ENCODE measurements at places on chromosomes 2 and 18.

DNA sequence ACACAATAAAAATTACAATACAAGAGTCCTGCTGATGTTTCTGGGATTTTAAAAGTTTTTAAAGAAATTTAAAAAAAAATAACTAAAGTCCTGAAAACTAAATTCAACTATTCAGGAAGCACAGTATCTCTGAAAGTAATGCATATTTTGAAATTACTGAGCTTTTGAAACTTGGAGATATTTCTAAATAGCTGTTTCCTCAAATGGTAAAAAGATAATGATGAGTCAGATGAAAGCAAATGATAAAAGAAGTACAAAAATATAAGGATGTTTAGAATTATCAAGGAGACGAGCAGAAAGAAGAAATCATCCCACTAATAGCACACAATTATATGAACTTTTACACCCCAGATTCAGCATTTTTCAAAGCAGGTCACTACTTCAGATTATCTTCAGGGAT, 90.2 kb upstream of the SLC25A52 start:
- no peak for DNase-seq

DNA sequence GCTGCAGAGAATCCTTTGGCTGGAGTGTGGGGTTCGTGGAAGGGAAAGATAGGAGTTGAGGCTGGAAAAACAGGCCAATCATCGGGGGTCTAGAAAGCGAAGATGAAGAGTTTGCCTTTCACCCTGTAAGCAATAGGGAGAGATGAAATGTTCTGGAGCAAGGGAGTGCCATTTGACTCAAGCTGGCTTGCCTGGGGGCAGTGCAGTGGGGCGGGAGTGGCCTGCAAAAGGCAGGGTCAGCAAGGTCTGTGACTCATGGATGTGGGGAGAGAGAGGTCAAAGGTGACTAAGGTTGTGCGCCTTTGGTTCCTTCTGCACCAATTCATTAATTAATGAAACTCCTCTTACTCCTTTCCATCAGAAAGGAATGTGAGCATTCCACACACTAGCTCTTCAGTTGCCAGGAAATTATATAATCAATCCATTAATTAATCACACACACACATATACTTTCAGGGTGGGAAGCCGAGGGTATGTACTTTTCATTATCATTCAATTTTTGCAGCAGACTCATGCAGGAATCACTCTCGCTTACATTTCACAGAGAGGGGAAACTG, 227.6 kb downstream of the MYCN start:
- DNase-seq = no peak

- DNase-seq = no peak
Measured at GRCh38 chr18:79690586-79691482, 11.2 kb downstream of the CTDP1 start.

DNA sequence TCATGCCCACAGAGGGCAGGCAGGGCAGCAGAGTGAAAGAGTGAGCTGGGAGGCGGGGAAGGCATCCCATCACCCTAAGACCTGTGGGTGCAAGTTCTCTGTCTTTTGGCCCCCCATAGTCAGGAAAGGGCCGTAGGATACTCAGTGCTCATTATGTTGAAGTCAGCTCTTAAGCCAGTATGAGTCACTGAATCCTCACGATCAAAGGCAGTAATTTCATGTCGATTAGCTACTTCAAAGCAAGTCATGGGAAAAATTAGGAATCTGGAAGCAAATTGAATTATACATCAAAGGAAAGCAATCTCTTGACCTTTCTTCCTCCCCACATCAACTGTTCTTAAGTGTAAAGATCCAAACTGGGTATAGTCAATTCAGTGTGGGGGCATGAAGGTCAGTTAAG, 178.9 kb downstream of the FHOD3 start:
- DNase-seq = no peak

DNA sequence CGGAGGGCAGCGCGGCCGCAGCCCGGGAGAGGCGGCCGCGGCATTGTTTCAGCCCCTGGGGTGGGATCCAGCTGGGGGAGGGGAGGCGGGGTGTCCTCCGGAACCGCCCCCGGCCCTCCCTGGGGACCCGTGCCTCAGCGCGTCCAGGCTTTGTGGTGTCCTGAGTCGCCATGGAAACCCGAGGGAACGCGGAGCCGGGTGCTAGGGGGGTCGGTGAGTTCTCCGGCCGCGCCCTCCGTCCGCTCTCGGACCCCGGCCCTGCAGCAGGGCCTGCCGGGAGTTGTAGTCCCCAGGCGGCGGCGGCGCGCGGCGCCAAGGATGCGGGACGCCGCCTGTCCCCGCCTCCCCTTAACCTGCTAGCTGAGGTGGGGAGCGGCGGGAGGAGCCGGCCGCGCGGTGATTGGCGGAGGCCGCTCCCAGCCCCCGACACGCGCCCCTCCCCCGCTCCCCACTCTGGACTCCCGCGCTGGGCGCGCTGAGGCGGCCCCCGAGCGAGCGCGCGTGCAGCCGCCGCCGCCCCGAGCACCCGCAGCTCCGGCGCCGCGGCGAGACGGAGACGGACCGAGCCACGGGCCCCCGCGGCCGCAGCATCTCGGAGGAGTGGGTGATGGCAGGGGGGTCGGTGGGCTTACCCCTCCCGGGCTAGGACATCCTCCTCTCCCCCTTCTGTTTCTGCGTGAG, at the start of gene DPYSL5:
TSS of gene DPYSL5 (plus strand) at position 478 of the 681 bp plus-strand sequence. CDS start 50,368 bp downstream, outside the sequence.
- no peak for DNase-seq

DNA sequence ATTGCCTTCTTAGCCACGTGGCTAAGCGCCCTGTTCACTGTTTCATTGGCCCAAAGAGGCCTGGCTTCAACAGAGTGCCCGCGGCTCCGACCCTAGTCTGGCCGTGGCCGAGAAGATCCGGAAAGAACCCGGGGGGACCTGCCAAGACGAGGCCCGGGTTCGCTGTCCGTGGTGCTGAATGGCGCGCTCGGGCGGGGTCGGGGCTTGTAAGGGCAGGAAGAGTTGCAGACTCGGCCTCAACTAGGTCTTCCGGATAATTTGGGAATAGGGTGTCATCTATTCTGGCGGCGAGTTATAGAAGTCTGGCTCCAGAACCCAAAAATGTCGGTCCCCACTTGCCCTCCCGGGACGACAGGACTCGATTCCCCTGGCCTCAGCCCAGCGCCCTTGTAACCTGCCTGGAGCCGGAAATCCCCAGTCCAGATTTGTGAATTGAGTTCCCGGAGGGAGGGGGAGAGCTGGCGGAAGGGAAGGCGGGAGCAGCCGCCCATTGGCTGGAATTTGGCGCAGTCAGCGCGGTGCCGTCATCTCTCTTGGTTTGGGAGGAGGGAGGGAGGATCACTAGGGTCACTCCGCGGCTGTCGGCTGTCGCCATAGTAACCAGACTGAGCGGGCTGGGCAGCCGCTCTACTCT, 3.5 kb downstream of the CDK5R2 start:
- peak; percentile 57 for DNase-seq

GRCh38 chr2:80489717-80490116, 185.2 kb upstream of the LRRTM1 start:
- no peak for DNase-seq

DNA sequence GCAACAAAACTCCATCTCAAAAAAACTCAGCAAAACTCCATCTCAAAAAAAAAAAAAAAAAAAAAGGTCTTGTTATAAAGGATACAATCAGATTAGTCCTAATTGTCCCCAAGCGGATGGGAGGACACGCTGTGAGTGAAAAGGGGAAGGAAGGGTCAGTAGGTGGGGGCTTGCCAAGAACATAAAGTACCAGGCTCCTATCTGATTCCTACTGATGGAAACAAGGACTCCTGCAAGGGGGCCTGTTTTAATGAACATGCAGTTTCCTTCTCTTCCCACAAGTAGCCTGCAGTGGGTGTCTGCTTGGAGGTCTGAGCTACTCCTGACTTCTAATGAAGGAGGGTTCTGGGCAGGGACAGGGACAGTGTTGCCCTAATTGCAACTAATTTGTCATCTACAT, 7.9 kb downstream of the SCG2 start:
- no peak for DNase-seq
